ENCODE measurements at places on chromosomes 2 and 18. TPM values are rescaled to one million over a fixed set of nuclear protein-coding genes. Genes with fewer than 3 reads are reported as not detected.

- no peak overlapping the region for H3K4me3 ChIP-seq
- no peaks in the 10 kb centered on the region for H3K27me3 ChIP-seq
- DNase-seq: no peak
- H3K27ac ChIP-seq: no peak overlapping the region
Observed at GRCh38 chr2:569681-570080, 107.5 kb downstream of the TMEM18 start.

DNA sequence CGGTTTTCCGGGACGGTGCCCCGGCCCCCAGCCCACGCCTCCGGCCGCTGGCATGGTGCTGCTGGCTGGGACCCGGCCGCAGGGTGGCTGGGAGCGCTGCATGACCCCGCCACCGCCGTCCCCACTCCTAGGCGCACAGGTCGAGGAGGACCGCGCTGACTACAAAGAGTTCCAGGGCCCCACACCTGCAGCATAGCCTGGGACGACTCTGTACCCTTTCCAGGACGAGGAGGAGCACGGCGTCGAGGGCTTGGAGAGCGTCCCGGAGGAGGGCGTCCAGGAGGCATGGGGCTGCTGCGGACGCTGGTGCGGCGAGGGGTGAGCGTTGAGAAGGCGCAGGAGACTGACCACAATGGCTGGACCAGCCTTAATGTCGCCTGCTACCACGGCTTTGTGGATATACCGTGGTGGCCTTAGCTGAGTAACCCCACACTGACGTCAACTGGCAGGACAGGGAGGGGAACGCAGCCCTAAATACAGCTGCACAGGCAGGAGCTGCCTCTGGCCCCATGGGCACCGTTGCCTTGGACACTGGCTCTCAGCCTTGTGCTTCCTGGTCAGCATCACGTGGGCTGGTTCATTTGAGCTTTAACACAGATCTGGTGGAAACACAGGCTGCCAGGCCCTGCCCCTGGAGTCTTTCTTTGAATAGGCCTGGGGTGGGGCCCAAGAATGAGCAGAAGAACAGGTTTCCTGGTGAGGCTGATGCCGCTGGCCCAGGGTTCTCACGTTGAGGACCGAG lies 40.9 kb upstream of the TRIM43B start:
- H3K4me1 ChIP-seq: no peaks in the 10 kb centered on the region
- no peak overlapping the region for H3K27ac ChIP-seq
- H3K36me3 ChIP-seq: no peaks in the 10 kb centered on the region

The ACMSD gene
- polyA plus RNA-seq: 0.25 TPM

GRCh38 chr2:81589406-81589805 lies 1284.9 kb upstream of the LRRTM1 start:
- no peak for DNase-seq
- H3K27me3 ChIP-seq: no peaks in the 10 kb centered on the region
- H3K4me3 ChIP-seq: no peak overlapping the region
- H3K4me1 ChIP-seq: no peaks in the 10 kb centered on the region
- no peaks in the 10 kb centered on the region for H3K36me3 ChIP-seq
- H3K27ac ChIP-seq: no peak overlapping the region

DNA sequence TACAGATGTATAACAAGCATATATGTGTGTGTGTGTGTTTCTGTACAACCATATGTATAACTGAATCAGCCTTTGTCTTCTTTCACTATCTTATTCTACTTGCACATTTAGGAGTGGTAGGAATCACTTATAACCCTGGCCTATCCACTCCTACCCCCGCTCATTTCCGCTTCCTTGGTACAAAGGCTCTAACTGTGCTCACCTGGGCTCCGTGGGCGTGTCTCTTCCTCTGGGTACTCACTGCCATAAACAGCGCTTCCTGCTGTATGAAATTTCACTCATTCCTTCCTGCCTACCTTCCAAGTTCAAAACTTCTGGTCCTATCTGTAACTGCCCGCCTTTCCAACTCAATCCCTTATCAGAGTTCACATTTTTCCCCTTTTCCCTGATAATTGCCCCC lies 815.5 kb downstream of the EPHA4 start:
- no peaks in the 10 kb centered on the region for H3K4me1 ChIP-seq
- no peaks in the 10 kb centered on the region for H3K36me3 ChIP-seq

The SERPINB3 gene
- 2.4 TPM for polyA plus RNA-seq

- H3K4me3 ChIP-seq: no peak overlapping the region
- DNase-seq: no peak
- H3K27me3 ChIP-seq: no peaks in the 10 kb centered on the region
- H3K4me1 ChIP-seq: no peaks in the 10 kb centered on the region
Observed at GRCh38 chr2:234099266-234099665, 48.8 kb downstream of the SPP2 start.

The PDE11A gene
- 7.8 TPM for polyA plus RNA-seq

GRCh38 chr2:144351687-144352086 lies 168.2 kb downstream of the ZEB2 start:
- no peak overlapping the region for H3K4me3 ChIP-seq
- no peak for DNase-seq
- no peaks in the 10 kb centered on the region for H3K27me3 ChIP-seq
- peaks cover 41% of the 10 kb centered on the region for H3K4me1 ChIP-seq
- no peak overlapping the region for H3K27ac ChIP-seq

The ASPRV1 gene
- polyA plus RNA-seq: 3.5 TPM

GRCh38 chr18:22346401-22346952 lies 71.2 kb downstream of the CTAGE1 start:
- H3K4me3 ChIP-seq: no peak overlapping the region
- H3K4me1 ChIP-seq: peaks cover 36% of the 10 kb centered on the region

The EIF5B gene
- 12.2 TPM for polyA plus RNA-seq

GRCh38 chr2:18440777-18441176 lies 119.7 kb downstream of the RDH14 start:
- no peaks in the 10 kb centered on the region for H3K27me3 ChIP-seq
- H3K4me3 ChIP-seq: no peak overlapping the region
- no peak for DNase-seq
- H3K36me3 ChIP-seq: no peaks in the 10 kb centered on the region
- H3K27ac ChIP-seq: no peak overlapping the region

DNA sequence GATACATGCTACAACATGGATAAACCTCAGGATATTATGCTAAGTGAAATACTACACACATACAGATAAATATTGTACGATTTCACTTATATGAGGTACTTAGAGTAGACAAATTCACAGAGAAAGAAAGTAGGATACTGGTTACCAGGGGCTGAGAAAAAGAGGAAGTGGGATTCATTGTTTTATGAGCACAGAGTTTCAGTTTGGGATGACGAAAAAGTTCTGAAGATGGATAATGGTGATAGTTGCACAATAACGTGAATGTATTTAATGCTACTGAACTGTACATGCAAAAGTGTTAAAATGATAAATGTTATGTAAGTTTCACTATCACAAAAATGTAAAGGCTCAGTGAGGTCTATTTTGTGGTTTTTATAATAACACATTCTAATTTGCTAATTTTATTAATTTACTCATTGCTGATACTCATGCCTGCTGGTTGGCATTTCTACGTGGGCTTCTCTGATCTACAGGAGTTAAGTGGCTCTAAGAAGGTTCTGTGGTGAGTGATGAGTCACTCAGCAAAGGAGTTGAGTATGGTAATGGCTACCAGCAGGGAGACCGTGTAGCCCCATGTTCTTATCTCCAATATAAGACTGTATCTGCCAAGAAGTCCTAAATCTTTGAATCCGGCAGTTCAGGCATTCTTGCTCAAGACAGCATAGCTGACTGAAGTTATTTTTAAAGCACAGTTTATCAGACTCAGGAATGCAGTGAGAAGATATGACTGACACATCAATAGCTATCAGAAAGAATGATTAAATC lies 41.1 kb downstream of the UPP2 start:
- H3K4me3 ChIP-seq: no peak overlapping the region
- no peak for DNase-seq
- no peak overlapping the region for H3K27ac ChIP-seq
- no peaks in the 10 kb centered on the region for H3K36me3 ChIP-seq
- no peaks in the 10 kb centered on the region for H3K27me3 ChIP-seq

DNA sequence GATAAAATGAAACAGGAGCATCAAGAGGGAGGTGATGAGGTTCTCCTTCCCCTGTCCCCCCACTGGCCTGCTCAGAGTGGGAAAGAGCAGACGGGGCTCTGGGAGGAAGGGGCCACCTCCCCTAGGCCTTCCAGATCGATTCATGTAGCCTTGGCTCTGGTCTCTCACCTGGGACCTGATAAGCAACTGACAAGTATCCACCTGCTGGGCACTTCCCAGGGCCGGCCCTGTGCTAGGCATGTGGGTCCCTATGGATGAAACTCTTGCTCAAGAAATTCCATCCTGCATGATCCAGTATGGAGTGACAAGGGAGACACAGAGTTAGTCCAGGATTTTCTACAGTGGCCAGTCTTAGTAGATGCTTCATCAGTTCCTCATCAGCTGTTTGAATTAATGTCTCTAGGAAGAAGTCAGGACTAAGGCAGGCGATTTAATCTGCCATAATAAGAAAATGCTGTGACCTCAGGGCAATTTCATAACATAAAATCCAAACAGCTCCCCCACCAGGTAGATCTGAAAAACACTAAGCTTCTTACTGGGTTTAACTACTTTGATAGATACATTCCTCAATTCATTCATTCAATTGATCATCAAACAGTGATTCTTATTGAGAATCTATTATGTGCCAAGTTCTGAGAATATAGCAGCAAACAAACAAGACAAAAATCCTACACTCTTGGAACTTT lies 44.7 kb upstream of the ZFP36L2 start:
- peaks cover 34% of the 10 kb centered on the region for H3K4me1 ChIP-seq
- no peaks in the 10 kb centered on the region for H3K27me3 ChIP-seq
- DNase-seq: no peak
- no peak overlapping the region for H3K4me3 ChIP-seq
- H3K36me3 ChIP-seq: no peaks in the 10 kb centered on the region
- no peak overlapping the region for H3K27ac ChIP-seq

DNA sequence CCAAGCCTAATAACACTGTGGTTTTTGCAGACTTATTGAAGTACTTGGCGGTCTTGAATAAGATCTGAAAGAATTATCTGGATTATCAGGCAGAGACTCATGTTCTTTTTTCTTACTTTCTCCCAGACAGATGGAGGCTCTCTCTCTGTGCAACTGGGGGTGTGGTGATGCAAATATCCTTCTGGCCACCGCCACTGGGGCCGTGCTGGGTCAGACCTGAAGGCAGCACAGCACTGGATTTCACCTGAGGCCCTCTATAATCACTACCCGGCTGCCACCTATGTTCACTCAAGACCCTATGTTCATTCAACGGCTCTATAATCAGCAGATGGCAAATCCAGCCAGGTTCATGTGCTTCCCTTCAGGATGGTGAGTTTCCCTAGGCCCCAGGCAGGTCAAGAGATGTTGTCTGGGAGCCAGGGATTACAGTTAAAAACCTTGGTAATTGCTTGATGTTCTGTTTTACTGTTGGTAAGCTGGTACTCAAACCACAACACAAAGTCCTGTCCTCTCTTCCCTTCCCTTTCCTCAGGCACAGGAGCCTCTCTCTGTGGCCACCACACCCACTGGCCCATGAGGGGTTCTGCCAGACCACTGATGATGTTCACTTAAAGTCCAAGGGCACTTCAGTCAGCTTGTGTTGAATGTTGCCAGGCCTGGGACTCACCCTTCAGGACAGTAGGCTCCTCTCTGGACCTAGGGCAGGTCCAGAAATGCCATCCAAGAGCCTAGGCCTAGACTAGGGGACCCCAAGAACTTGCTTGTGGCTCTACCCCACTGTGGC lies 205.3 kb upstream of the GCFC2 start:
- no peak for DNase-seq
- H3K27me3 ChIP-seq: no peaks in the 10 kb centered on the region
- no peaks in the 10 kb centered on the region for H3K4me1 ChIP-seq
- H3K36me3 ChIP-seq: no peaks in the 10 kb centered on the region

The GPR35 gene
- polyA plus RNA-seq: 3.1 TPM

GRCh38 chr18:31579375-31579774 lies 12.3 kb upstream of the TTR start:
- H3K27me3 ChIP-seq: no peaks in the 10 kb centered on the region
- no peaks in the 10 kb centered on the region for H3K4me1 ChIP-seq
- H3K4me3 ChIP-seq: no peak overlapping the region
- H3K27ac ChIP-seq: no peak overlapping the region
- no peak for DNase-seq
- H3K36me3 ChIP-seq: no peaks in the 10 kb centered on the region

The RNF144A gene
- 8.9 TPM for polyA plus RNA-seq

GRCh38 chr2:162091325-162092007 lies 17.5 kb upstream of the DPP4 start:
- H3K27me3 ChIP-seq: no peaks in the 10 kb centered on the region

- H3K4me1 ChIP-seq: no peaks in the 10 kb centered on the region
- no peak overlapping the region for H3K4me3 ChIP-seq
- no peaks in the 10 kb centered on the region for H3K27me3 ChIP-seq
- H3K36me3 ChIP-seq: no peaks in the 10 kb centered on the region
- no peak overlapping the region for H3K27ac ChIP-seq
Observed at GRCh38 chr2:95377216-95378123, 25.0 kb upstream of the FAHD2A start.

- H3K36me3 ChIP-seq: no peaks in the 10 kb centered on the region
- no peaks in the 10 kb centered on the region for H3K4me1 ChIP-seq
- peak; percentile 49 for DNase-seq
Observed at GRCh38 chr2:29841386-29842004, 79.9 kb downstream of the ALK start.

- DNase-seq: no peak
- H3K27ac ChIP-seq: peak overlapping the region; percentile 71
- peak overlapping the region; percentile 29 for H3K4me3 ChIP-seq
- H3K27me3 ChIP-seq: no peaks in the 10 kb centered on the region
- H3K36me3 ChIP-seq: no peaks in the 10 kb centered on the region
Observed at GRCh38 chr2:168802859-168803725, 655 bp downstream of the NOSTRIN start.

The HES6 gene
- polyA plus RNA-seq: 21.3 TPM

GRCh38 chr2:238790833-238791230 lies 57.1 kb upstream of the TWIST2 start:
- H3K4me3 ChIP-seq: no peak overlapping the region
- no peaks in the 10 kb centered on the region for H3K36me3 ChIP-seq
- no peaks in the 10 kb centered on the region for H3K27me3 ChIP-seq

GRCh38 chr2:197442857-197443256 lies 8.0 kb upstream of the SF3B1 start:
- no peak overlapping the region for H3K4me3 ChIP-seq
- DNase-seq: no peak
- H3K36me3 ChIP-seq: no peaks in the 10 kb centered on the region

- peaks cover 8% of the 10 kb centered on the region for H3K4me1 ChIP-seq
- no peaks in the 10 kb centered on the region for H3K36me3 ChIP-seq
- H3K27me3 ChIP-seq: no peaks in the 10 kb centered on the region
- DNase-seq: no peak
- no peak overlapping the region for H3K4me3 ChIP-seq
Observed at GRCh38 chr2:177893880-177894279, 178.7 kb downstream of the PDE11A start.

DNA sequence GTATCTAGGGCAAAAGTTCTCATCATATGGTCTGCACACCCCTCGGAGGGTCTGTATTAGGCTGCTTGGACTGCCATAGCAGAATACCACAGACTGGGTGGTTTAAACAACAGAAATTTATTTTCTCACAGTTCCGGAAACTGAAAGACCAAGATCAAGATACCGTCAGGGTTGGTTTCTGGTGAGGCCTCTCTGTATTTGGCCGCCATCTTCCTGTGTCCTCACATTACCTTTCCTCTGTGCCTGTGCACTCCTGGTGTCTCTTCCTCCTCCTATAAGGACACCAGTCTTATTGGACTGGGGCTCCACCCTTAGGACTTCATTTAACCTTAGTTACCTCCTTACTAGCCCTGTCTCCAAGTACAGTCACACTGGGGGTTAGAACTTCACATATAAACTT lies 132.5 kb downstream of the NCOA1 start:
- H3K27ac ChIP-seq: no peak overlapping the region
- H3K4me3 ChIP-seq: no peak overlapping the region
- no peak for DNase-seq
- no peaks in the 10 kb centered on the region for H3K36me3 ChIP-seq
- no peaks in the 10 kb centered on the region for H3K27me3 ChIP-seq
- no peaks in the 10 kb centered on the region for H3K4me1 ChIP-seq
